ENCODE measurements at places on chromosomes 12 and 14.

DNA sequence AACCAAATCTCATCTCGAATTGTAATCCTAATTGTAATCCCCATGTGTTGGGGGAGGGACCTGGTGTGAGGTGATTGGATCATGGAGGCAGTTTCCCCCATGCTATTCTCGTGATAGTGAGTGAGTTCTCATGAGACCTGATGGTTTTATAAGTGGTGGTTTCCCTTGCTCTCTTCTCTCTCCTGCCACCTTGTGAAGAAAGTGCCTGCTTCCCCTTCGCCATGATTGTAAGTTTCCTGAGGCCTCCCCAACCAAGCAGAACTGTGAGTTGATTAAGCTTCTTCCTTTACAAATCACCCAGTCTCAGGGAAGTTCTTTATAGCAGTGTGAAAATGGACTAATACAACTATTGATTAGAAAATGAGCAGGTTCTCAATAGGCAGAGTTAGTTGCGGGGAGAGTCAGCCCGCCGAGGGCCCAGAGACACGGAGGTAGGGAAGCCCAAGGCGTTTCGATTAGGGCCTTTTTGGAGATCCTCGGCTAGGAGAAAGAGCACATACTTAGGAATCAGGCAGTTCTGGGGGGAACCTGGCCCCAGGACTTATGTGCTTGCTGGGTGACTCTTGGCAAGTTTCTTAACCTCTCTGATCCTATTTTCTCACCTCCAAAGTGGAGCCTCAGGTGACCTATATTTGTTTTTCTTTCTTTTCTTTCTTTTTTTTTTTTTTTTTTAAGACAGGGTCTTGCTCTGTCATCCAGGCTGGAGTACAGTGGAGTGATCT is 65.7 kb downstream of the MVK start:
- no peak for DNase-seq

DNA sequence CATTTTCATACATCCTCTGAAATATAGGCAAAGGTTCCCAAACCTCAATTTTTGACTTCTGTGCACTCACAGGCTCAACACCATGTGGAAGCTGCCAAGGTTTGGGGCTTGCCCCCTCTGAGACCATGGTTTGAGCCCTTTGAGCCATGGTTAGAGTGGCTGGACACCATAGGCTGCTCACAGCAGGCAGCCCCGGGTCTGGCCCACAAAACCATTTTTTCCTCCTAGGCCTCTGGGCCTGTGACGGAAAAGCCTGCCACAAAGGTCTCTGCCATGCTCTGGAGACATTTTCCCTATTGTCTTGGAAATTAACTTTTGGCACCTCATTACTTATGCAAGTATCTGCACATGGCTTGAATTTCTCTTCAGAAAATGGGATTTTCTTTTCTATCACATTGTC is 1113.2 kb upstream of the ATXN7L3B start:
- DNase-seq = no peak

GRCh38 chr14:56514663-56515371 is 64.8 kb upstream of the TMEM260 start:
- no peak for DNase-seq

DNA sequence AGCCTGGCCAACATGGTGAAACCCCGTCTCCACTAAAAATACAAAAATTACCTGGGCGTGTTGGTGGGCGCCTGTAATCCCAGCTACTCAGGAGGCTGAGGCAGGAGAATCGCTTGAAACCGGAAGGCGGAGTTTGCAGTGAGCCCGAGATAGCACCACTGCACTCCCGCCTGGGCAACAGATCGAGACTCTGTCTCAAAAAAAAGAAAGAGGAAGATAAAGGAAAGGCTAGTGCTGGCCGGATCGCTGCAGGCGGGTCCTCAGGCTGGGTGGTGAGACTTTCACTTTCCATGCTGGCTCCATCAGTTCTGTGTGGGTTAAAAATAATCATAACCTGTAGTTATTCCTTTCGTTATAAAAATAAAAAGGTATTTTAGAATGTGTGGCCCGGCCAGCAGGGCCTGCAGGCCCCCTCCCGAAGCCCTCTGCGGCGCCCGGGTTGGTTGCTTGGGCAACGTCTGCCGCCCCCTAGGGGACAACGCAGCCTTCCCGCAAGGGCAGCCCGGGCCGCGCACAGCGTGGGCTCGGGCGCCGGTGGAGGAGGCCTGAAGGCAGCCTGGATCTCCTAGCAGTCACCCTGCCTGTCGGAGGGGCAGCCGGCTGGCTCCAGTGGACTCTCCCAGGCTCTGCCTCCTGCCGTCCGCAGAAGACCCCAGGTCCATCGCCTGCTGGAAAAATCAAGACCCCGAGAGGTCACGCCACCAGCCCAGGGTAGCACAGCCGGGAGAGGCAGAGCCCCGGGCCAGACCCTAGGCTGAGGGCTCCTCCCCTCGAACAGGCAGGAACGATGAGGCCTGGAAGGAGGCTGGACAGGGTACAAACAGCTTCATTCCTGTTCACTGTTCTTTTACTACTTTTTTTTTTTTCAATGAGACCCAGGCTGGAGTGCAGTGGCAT is 5.0 kb upstream of the SLC25A47 start:
- DNase-seq = peak; percentile 84

- no peak for DNase-seq
These were observed 50.9 kb downstream of the RIN3 start for GRCh38 chr14:92564344-92565039.

GRCh38 chr14:22887990-22888378 is 5.0 kb downstream of the REM2 start:
- DNase-seq = no peak

DNA sequence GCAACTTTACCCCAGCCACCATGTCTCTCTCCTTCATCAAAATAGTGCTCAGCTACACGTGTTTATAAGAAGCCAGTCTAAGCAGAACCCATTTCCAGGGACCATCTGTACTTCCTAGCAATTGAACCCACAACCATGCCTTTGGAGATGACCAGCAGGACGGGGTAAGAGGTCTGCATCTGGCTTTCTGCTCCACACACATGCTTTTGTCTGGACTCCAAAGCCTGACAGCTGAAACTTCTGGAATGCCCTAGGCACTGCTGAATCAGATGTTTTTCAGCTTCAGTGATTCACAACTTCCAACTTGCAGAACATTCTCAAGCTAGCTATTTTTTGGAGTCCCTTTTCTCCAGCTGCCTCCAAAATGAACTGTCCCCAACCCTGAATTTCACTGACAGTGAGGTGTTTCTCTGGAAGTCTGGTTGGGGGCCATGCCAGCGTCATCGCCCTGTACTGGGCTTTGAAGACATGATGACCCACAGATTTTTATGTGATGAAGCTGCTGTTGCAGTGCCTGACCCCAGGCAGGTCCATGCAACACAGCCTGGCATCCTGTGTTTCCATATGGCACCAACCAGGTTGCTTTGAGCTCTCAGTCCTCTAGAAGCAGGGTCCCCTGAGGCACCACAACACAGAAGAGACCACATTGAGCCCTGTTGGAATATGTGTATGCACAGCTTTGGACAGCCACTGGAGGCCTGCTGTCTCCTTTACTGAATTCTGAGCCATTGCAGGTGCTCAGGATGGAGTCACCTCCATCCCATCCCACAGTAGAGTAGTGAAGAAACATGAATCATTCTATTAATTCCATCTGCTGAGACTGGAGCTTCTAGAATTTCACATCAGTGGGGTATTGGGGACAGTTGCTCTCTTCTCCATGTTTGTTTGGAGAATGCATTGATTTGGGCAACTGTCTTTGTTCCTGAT is 80.2 kb downstream of the NUAK1 start:
- DNase-seq = no peak

- no peak for DNase-seq
These were observed 35.9 kb upstream of the TMTC2 start for GRCh38 chr12:82650627-82651337.

DNA sequence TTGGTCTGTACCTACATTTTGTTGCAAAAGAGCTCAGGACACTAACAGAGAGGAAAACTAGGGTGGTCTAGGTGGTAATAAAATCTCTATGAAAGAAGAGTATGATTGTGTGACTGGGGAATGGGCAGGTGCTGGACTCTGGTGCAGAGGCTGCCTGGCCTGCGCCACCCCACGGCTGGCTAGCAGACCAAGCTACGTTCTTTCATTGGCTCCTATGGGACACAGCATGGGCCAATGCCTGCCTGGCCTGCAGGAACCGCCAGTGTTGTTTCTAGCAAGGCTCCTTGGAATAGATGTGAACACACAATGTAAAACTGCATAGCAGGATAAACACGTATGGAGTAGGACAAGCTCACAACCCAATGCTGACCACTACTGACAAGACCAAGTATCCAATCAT is 51.7 kb upstream of the CORO1C start:
- DNase-seq = no peak

DNA sequence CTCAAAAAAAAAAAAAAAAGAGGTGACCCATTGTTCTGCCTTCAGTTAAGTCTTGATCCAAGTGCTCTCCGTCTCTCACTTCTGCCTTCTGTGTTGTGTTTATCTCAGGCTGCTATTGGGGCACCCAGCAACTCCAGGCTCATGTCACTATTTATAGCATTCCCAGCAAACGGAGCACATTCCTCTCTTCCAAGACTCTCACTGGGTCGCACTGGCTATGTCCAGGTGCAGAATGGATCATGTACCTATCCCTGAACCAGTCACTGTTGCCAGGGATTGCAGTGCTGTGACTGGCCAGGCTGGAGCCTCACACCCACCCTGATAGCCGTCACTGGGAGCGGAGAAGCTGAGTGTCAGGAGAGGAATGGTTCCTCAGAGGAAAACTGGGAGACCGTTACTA is 31.2 kb downstream of the RHOF start:
- no peak for DNase-seq

- DNase-seq = no peak
These were observed 2.0 kb upstream of the SPTLC2 start for GRCh38 chr14:77618381-77618970.

DNA sequence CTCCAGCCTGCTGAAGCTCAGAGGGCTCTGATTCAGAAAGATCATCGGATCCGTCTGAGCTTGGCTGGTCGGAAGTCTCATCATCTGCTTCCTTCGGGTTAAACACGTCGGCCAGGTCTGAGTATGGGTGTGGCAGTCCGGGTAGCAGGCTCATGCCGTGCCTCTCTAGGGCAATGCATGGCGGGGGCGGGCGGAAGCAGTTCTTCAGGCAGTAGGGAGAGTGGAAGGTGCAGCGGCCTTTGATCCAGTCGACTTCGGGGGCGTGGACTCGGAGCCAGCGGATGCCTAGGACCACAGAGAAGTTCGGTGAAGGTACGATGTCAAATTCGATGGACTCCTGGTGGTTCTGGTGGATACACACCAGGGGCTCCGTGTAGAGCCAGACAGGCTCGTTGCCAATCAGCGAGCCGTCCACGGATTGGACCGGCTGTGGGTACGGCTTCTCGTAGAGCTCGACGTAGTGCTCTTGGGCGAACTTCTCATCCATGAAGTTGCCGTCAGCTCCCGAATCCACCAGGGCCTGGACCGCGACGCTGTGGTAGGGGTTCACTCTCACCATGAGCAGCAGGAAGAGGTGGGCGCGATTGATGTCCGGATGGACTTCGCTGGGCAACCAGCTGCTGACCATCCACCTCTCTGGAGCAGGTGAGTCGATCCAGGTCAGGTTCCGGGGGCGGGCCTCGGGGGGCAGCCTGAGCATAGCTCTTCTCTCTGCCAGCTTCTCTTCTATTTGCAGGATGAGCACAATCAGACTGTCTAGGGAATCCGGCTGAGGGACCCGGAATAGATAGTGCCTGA is 20.3 kb downstream of the RTL1 start:
- DNase-seq = no peak

DNA sequence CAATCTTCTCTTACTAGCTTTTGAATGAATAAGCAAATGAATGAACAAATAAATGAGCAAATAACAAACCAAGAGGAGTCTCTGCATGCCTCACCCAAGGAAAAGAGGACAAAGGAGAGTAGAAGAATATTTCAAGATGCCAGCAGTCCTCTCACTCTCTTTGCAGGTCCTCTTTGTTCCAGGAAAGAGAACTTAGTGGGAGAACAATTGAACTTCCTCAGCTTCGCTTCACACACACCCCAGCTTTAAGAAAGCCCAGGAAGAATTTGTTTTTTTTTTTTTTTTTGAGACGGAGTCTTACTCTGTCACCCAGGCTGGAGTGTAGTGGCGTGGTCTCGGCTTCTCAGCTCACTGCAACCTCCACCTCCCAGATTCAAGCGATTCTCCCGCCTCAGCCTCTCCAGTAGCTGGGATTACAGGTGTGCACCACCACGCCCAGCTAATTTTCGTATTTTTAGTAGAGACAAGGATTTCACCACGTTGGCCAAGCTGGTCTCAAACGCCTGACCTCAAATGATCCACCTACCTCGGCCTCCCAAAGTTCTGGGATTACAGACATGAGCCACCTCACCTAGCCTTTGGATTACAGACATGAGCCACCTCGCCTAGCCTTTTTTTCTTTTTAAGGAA is 20.4 kb downstream of the KRT18 start:
- DNase-seq = no peak

- DNase-seq = no peak
These were observed 25.7 kb upstream of the CERS5 start for GRCh38 chr12:50192908-50193307.

DNA sequence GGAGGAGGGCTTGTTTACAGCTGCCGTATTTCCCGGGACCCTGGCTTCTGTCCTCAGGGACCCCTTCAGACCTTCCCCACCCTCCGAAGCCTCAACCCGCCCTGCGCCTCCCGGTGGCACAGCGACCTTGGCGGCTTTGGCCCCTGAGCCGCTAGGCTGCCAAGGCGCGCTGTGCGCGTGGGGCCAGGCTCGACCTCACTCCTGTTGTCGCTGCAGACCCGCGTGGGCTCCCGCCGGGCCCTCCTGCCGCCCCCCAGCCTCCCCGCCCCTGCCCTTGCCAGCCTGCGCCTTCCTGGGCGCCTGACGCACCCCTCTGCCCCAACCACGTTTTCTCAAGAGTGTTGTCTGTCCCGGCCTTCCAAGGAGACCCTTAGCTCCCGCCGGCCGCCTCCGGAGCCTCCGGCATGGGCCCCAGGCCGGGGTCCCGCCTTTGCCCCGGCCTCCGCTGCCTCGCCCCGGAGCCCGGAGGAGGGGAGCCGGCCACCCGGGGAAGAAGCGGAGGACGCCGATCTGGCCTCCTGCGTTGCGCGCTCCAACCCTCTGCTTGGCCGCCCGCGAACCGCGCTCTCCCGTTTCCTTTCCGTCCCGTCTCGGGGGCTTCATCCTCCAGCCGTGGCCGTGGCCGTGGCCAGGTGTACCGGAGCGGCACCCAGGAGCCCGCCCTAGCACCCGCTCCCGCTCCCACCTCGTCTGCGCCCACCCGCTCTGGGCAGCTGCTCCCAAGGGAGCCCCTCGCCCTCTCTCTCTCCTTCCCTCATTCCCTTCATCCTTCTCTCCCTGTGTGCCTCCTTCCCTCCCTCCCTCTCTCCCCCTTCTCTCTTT is 19.9 kb downstream of the PPP2R5C start:
- DNase-seq = peak; percentile 41

GRCh38 chr14:20438664-20439063 is 2.7 kb upstream of the KLHL33 start:
- DNase-seq = no peak

DNA sequence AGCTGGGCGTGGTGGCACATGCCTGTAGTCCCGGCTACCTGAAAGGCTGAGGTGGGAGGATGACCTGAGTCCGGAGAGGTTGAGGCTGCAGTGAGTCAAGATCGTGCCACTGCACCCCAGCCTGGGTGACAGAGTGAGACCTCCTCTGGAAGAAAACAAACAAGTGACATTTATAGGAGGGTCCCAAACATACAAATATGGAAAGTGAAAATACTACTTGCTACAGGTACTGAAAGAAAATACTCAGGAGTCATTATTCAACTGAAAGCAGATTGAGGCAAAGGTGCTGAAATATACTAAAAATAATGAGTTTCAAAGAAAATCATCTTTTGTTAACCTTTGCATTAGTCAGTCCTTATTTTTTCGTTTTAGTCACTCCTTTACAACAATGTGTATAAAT is 53.5 kb downstream of the ETV6 start:
- DNase-seq = no peak
